Mesothelial cell of epicardium (in vitro differentiated cells): ENCODE measurements at places on chromosomes 2 and 18.

GRCh38 chr2:230203110-230203676 is 16.6 kb downstream of the SP110 start:
- no peak for DNase-seq

- DNase-seq: no peak
These were observed 925.0 kb upstream of the GYPC start for GRCh38 chr2:125730921-125731320.

DNA sequence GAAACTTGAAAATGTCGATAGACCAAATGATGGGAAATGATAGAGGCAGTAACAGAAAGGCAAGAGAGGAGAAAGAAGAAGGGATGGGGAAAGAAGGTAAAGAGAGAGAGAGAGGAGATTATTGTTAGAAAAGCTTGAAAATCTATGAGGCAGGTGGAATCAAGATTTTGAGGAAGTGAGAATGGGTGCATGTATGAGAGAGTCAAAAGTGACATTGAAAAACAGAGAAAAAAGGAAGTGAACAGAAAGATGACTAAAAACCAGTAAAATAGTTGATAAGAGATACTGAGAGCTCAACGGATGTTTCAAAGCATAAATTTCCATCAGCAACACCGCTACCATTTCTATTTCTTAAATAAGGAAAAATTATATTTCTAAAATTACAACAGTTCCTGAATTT is 327.4 kb upstream of the CWC22 start:
- DNase-seq: no peak

GRCh38 chr2:204654669-204655068 is 109.4 kb downstream of the PARD3B start:
- no peak for DNase-seq

DNA sequence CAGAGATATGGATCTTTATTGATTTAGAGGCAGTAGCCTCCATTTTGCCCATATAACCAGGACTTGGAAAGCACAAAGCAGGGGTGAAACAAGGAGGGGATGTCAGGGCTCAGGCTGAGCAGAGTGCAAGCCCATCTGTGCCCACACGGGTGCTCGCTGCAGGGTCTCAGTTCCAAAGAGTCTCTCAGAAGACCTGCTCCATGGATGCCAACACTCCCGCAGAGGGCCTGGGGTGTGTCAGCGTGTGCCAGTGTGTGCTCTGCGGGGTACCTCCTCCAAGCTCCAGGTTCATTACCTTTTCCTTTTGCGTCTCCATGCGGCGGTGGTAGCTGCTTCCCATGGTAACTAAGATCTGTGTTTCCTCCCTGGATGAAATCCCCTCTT is 107.5 kb downstream of the EIPR1 start:
- no peak for DNase-seq

DNA sequence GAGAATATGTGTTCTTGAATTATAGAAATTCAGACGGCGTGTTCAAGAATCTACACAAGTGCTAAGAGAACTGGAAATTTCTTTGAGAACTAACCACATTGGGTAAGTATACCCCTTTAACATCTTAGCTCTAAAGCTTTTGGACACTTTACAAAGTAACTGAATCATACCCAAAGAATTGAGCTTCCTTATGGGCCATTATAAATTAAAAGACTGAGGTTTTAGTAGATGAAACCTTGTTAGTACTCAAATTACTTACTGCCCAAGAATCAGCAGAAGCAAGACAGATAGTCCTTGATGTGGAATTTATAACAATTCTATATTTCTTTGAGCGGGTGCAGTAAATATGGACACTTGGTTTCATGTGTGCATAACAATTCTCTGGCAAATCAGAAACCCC is 168.3 kb downstream of the PRPF40A start:
- no peak for DNase-seq

- no peak for DNase-seq
These were observed 60.4 kb upstream of the TANC1 start for GRCh38 chr2:158907926-158908456.

DNA sequence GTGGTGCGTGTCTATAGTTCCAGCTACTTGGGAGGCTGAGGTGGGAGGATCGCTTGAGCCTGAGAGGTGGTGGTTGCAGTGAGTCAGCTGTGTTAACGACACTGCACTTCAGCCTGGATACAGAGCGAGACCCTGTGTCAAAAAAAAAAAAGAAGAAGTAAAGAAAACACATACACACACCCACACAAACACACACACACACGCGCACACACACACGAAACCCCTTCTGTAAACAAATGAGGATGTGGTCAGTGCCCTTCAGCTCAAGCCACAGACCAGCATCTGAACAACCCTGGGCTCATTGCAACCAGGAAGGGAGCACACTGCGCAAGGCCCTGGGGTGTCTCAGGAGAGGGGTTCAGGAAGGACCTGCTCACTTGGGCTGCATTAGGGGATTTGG is 47.9 kb upstream of the KCNF1 start:
- DNase-seq: no peak

DNA sequence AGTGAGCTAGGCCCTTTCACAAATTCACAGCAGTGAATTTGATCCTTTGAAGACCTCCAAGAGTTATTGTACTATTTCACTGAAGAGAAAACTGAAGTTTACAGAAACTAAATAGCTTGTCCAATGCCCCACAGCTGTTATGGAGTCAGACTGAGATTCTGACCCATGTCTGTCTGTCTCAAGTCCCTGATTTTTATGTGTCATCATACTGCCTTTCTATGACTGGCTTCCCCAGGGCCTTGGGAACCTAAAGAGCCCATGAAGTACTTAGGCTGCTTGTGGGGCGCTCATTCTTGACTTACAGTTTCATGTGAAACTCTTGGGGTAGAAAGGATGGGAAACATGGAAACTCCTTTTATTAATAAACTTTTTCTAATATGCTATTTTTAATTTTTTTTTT is 107.7 kb downstream of the ATL2 start:
- DNase-seq: no peak

DNA sequence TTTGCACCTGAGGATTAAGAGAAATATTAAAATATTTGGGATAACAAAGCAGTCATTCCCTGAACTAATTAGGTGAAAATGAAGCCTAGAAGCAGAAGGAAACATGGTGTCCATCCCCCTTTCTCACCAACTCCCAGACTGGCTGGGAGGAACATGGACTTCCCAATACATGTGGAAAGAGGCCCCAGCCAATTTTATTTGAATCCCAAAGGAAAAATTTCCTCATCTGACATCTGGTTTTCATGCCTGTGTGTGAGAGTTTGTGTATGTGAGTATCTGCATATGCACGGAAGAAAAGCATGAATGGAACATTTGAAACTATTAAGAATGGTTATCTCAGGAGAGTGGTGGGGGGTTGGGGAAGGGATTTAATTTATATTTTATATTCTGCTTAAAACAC is 84.3 kb downstream of the COPS8 start:
- no peak for DNase-seq

DNA sequence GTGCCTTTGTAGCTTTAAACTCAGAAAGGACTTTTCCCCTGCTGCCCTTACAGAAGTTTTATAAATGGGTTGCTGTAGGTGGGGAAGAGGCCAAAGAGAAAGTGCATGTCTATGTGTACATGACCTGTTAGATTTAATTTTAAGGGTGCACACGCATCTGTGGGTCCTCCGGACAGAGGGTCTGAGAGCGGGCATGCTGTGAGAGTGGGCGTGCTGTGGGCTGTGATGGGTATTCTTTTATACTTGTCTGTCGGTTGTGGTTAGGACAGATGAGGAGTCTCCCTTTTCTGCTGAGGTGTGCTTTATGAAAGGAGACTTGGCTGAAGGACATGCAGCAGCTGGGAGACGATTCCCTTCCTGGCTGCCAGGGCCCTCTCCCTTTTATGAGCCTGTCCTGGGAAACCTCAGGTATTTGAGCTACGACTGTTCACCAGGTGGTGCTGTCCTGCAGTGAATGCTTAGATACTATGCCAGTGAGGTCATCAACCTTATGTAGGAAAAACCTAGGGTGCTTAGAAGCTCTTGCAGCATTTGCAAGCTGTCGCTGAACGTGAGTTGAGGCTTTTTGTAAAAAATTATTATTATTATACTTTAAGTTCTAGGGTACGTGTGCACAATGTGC is 67.5 kb downstream of the TANC1 start:
- no peak for DNase-seq

DNA sequence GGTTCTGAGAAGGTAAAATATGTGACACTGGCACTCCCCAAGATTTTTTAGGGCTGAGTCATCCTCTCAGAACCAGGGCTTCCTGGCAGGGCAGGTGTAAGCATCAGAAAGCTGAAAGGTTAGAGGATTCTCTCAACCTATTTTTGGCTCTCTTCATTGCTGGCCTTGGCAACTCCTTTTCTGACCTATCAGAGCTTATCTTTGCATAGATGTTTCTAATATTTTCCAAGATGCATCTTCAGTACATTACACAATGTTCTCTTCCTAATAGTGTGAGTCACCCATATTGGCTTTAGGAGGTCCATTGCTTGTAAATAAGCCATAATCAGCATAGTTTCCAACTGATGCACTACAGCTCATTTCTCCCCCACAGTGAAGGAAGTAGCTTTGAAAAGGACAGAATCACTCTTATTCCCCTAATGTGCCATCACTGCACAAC is 2008.4 kb upstream of the PIK3C3 start:
- no peak for DNase-seq

DNA sequence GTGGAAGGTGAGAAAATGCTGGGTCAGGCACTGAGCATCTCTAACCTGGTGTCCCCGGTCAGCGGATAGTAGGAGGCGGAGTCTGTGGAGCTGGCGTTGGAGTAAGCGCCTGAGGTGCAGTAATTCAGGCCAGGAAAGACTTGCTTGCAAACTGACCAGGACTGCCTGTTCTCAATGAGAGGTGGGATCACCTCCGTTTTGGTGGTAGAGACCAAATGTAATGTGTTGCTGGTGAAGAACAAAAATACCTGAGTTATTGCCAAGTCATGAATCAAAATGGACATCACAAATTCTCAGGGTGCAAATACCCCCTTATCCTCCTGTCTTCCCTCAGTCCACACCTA is 24.2 kb downstream of the APOB start:
- DNase-seq: no peak

DNA sequence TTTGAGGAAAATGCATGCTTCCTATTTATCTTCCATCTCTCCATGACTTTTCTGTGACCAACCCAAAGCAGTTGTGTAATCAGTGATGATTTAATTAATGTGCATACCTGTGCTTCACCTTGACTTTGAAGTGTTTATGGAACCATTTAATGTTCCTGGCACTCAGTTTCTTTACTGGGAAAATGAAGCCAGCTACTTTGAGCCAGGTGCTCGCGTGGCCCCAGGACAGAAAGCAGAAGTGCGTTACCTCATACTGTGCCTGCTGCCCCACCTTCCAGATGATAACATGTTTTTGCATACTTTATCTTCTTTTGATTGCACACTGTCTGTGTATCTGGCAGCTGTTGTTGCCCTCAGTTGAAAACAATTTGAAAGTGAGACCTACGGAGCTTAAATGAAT is 61.3 kb downstream of the PMAIP1 start:
- DNase-seq: no peak

- no peak for DNase-seq
These were observed 571.2 kb upstream of the ACVR2A start for GRCh38 chr2:147273628-147274027.

DNA sequence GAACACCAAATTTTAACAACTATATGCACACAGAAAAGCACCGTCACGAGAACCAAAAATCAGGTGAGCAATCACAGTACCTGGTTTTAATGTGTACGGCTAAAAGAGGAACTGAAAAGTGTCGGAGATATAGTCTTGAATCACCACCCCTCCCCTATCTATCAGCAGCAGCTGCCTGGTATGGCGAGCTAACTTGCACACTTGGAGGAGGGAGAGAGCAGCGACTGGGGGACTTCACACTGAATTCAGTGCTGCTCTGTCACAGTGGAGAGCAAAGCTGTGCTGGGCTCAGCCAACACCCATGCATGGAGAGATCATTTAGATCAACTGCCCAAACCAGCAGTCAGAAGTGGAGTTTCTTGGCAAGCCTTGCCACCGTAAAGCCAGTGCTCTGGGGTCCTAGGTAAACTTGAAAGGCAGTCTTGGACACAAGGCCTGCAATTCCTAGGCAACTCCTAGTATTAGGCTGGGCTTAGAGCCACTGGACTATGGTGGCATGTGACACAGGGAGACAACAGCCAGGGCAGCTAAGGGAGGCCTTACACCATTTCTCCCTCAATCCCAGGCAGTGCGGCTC is 89.2 kb upstream of the CD226 start:
- DNase-seq: no peak

DNA sequence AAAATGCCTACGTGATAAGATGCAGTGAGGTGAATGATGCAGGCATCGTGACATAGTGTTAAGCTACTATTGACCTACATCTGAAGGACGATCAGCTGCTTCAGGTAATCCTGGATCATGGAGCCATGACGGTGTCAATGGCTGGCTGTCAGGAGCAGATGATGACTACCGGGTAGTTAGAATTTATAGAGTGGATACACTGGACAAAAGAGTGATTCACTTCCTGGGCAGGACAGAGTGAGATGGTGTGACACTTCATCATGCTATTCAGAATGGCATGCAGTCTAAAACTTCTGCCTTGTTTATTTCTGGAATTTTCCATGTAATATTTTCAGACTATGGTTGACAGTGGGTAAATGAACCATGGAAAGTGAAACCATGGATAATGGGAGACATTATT is 29.5 kb downstream of the METTL8 start:
- no peak for DNase-seq

GRCh38 chr18:21602299-21602587 is 1.7 kb upstream of the ESCO1 start:
- no peak for DNase-seq
